CD4-positive, alpha-beta T cell treated with Interleukin-17A for 1 hour (primary cell): ENCODE measurements at places on chromosomes 2 and 18.
A peak's percentile ranks its signal among the peaks of the same experiment; 100 is the strongest.

DNA sequence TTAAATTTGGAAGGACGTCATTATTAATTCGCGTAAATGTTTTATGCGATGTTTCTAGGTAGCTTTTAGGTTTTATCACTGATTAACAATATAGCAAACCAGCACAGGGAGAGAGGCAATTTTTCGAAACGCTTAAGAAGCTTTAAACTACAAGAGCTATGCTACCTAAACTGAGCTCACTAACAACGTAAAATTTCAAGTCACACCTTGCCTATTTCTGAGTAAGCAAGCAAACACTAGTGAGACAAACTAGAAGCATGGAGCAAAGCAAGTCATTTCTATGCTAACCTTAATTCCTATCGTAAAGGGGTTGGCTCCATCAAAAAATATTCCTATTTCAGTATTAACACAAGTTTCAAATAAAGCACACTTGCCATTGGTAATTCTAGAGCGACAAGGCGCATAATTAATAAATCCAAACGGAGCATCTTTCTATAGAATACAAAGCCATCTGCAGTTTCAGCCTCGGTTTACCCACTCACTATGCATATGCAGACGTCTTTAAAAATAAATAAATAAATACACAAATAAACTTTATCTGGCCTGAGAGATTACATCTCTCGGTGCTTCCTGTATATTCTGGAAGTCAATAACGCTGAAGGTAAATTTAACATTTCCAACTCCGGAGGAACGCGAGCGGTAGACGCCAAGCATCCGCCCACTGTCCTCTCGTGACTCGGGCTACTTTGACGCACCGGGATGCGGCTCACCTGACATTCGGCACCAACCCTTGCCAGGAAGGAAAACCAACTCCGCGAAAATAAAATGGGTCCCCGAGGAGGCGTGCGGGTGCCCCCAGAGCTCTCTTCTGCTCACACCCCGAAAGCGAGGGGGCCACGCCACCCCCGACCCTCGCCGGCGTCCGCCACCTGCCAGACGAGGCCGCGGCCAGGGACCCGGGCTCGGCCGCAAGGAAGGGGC lies 947 bp downstream of the ITSN2 start:
- peak; percentile 67 for DNase-seq

- peak; percentile 60 for DNase-seq
Observed at GRCh38 chr2:213232649-213233437, 51.4 kb upstream of the SPAG16 start.

GRCh38 chr2:213696442-213696841 lies 412.2 kb downstream of the SPAG16 start:
- no peak for DNase-seq

GRCh38 chr2:43998263-43998662 lies 2.5 kb upstream of the LRPPRC start:
- no peak for DNase-seq

DNA sequence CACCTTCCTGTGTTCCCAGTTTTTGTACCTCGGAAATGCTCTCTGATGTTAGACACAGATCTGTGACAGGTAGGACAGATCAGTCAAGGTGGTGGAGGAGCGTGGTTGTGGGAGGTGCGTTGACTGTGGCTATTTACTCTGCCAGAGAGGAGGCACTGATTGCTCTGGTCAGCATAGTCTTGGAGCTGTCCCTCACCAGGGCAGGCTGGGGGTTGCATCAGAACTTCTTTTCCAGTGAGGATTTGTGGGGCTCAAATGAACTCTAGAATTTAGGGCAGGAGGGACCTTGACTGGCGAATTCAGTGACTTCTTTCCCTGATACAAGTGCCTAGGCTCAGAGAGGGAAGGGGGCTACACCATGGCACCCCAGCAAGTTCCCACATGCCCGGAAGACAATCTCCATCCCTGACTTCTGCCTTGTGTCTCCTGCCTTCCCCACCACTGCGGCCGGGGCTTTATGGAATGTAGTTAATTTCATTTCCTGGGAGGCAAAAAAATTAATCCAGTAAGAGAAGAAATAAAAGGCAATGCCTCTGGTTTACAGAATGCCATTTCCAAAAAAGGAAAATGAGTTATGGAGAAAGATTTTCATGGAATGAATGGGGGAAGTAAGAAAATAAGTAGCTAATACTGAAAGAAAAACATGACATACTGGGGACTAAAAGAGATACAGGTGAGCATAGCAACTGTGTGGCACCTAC lies 26.1 kb downstream of the NIFK start:
- no peak for DNase-seq

DNA sequence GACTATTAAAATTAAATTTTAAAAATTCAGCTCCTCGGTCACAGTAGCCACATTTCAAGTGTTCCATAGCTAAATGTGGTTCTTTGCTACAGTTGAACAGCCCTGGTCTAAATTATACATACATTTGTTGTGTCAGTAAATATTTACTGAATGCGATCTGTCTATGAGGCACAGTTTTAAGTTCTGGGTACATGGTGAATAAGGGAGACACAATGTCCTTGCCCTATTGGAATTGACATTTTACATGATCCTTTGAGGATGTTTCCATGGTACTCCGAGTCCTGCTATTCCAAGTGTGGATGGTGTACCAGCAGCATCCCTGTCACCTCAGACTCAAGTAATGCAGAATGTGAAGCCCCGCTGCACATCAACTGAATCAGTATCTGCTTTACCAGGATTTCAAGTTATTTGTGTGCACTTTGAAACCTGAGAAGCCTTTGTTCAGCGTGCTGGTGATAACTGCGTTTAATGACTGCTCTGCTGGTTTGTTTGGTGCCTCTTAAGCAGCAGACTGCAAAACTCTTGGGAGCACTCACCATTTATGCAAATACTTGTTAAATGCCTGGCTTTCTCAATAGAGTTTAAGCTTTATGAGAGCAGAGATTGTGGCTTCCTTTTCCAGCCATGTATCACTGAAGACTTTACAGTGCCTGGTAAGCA lies 1.5 kb downstream of the GALNT1 start:
- no peak for DNase-seq

DNA sequence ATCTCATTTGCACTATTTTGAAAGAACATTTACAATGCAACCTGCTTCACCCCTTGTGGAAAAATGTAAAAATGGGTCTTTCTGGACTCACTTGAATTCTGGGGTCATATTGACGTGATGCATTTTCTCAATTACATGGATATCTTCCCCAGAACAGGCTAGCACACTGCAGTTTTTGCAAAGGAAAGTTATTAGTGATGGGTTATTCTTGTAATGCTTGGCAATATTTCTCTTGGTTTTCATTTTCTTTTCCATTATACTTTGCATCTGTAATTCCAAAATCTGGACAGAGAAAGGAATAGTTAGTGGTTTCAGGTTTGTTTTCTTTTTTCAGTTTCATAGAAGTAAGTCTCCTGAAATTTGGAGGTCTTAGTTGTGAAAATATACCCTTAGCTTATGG lies 24.8 kb upstream of the FAP start:
- no peak for DNase-seq
